ENCODE measurements at places on chromosomes 2 and 18.
A peak's percentile ranks its signal among the peaks of the same experiment; 100 is the strongest.

GRCh38 chr2:166373105-166373504, 2.6 kb downstream of the SCN9A start:
- DNase-seq: peak; percentile 34

- DNase-seq: peak; percentile 24
Measured at GRCh38 chr2:58449286-58450010, 208.3 kb upstream of the FANCL start.

DNA sequence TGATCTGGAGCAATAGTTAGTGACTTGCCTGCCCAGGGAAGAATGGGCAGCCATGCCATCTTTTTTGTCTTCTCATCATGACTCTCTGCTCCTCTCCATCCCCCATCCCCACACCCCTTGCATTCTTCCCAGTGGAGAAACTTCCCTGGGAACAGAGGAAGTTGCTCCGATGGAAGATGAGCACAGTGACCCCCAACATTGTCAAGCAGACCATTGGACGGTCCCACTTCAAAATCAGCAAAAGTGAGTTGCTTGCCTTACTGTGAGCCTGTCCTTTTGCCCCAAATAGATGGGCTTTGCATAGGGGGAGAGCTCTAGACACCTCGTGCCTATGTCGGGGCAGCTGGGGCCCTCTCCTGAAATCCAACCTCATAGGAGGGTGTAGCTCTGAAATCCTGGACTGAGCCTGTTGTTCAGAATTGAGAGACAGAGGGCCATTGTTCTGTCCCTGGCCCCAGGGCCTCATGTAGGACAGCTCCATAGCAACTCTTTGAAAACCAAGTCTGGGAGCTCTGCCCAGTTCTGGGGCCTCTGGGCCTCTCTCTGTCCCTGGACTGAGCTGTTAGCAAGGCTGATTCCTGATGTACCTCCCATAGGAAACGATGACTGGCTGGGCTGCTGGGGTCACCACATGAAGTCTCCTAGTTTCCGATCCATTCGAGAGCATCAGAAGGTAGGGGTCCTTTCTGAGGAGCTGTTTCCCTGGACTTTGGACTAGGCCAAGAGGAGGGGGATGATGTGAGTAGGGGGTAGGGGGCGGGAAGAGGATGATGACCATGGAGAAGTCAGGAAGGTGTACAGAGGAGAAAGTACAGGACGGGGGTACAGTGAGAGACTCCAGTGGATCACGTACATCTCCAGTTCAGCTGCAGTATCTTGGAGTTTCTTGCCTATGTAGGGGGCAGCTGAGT, 35.2 kb downstream of the TTLL4 start:
- no peak for DNase-seq

DNA sequence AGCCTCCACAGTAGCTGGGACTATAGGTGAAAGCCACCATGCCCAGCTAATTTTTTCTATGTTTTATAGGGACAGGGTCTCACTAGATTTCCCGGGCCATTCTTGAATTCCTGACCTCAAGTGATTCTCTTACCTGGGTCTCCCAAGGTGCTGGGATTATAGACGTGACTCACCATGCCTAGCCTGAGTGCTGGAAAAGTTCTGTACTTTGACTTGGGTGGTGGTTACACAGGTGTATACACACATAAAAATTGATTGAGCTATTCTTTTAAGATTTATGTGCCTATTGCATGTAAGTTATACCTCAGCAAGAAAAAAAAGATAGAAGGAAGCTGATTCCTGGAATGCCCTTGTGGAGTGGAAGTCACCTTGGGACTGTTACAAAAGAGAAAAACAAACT, 34.8 kb upstream of the KCNF1 start:
- DNase-seq: no peak

DNA sequence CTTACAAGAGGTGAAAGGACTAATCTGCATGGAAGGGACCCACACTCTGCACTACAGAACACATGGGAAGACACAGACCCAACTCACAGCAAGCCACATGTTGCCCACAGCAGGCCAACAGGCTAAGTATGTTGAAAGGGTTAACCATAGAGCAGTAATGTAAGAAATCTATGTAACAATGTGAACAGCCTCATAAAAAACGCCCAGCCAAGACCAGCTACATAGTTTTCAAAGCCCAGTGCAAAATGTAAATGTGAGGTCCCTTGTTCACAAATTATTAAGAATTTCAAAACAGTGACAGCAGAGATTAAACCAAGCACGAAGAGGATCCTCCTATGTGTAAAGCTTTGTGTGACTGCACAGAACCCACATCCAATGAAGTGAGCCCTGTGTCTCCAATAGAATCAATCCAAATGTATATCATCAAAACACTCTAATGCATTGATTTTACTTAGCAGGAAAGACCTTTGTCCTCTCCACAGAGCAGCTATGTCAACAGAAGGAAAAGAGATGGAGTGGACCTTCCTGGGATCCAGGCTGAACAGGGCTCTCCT, 210.1 kb downstream of the AGPS start:
- DNase-seq: no peak

- no peak for DNase-seq
Measured at GRCh38 chr2:153388246-153388645, 90.3 kb downstream of the RPRM start.

DNA sequence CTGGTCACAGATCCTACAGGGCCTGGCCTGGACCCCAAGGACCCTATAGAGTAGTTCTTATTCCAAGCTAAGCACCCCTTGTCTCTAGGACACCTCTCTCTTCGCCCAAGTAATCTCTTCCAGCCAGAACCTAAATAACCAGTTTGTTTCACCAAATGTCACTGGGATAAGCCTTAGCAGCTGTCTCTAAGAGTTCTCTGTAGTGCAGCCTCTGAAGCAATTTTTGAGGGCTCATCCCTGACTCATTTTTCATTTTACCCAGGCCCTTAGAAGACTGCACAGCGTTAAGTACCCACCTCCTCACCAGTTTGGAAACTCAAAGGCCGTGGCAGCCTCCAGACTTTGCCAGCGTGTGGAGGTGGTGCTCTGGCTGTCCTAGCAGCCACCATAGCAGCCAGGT, 290.1 kb upstream of the SIX2 start:
- DNase-seq: no peak

DNA sequence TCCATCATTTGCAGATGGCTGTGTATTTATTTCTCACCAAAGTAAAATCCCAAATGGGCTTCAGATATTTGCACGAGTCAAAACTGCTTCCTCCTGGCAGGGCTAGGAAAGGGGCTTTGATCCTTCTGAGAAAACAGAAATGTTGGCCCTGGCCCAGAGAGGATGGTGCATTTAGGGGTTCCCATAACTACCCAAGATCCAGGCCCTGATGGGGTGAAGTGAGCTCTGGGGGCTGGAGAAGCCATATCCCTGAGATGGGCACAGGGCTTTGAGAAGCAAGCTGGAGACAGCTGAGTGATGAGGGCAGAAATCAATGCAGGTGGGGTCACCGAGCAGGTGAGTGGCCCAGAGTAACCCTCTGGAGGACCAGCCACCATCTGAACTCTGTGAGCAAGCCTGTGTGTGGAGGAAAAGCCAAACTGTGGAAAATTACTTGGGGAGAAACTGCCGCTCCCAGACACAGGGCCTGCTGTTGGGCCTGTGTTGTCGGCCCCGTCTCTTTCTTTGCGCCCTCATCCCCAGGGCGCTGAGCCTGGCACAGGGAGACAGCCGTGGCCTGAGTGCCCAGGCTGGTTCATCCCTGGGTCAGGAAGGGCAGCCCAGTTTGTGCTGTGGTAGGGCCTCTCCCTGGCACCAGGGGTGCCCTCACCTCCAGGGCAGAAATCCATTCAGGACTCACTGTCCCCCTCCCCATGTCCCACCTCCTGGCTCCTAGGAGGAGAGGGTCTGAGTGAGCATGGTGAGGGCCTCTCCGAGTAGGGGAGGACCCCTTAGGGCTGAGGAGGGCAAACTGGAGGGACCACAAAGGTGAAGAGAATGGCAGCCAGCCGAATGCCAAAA, 167.8 kb upstream of the HAAO start:
- DNase-seq: no peak

DNA sequence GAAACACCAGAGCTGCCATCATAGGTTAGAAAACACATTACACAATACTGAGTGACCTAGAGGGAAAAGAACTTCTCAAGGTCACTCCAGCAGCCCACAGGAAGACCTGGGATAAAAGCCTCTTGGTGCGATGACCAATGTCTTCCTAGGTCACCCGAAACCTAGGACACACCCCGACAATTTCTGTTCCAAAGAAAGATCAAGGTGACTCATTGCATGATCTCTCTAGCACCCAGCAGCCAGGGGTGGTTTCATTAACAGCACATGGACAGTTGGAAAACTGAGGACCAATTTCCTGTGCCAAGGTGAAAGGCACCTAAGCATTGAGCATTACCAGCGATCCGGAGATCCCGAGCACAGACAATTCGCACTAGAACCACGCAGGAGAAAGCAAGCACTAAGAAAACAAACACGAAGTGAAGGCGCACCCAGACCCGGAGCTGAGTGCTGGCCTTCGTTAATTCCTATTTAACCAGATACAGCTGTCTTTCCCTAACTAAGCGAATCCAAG, 1.5 kb downstream of the CACNB4 start:
- no peak for DNase-seq

DNA sequence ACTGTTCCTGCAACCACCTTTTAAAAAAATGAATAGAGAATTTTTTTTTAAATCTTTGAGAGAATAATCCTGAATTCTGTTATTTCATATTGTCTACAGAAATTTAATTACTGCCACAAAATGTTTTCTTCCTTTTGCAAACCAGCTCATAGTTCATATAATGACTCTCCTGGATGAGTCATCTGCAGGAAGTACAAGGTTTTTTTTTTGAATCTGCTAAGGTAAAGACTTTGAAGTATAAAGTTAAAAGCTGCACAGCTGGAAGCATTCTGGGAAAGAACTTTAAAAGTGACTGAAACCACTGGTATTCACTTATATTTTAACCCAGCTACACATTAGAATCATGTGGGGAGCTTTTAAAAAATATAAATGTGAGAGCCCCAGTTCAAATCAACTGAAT, 25.4 kb downstream of the SESTD1 start:
- DNase-seq: no peak

DNA sequence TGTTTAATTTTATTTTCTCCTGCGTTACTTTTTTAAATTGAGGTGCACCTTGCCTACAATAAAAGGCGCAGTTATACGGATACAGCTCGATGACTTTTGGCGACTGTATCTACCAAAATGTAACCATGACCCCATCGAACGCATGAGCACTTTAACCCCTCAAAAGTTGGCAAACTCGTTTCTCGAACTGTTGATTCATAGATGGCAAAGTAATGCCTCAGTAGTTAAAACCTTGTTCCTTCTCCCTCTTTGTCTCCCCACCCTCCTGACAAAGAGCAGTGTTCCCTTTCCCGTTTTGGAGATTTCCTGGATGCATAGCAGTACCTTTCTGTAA, 577 bp downstream of the MOGAT1 start:
- DNase-seq: no peak

DNA sequence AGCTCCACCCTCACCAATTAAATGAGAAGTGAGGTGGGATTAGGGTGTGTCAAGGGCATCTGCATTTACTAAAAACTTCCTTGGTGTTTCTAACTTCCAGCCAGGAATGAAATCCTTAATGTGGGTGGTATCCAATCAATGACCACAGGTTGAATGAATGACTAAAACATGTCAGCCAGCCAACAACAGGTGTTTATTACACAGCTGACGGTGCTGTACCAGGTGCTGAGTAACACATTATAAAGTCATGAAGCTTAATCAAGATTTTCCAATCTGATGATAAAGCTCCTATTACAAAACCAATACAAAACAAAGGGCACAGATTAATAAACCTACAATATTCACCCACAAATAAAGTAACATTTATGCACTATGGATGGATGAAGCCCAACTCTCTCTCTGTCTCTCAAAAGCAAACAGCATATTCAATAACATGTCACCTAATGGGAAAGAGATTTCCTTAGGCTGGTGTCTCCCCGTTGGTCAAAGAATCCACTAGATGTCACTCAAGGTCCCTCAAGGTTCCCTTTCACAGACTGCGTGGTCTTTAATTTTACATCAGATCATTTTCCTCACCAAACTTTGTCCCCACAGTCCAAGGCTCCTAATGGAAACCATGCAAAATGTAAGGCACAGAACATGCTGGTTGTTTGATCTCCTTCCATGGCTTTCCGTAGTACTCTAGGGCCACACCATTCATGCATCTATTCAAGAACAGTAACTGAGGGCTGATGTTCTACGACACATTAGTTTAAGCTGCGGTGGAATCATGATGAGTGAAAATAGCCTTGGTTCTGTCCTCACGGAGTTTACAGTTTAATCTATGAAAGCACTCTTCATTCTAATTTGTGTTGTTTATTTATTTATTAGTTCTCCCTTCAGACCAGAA, 6.4 kb upstream of the PTPN4 start:
- DNase-seq: peak; percentile 55

GRCh38 chr2:101081375-101081907, 69.7 kb downstream of the TBC1D8 start:
- DNase-seq: no peak

Data from NCI-H2081 (cell line).